ENCODE measurements at places on chromosomes 12 and 14.

- DNase-seq = no peak
Observed at GRCh38 chr12:92543359-92543758, 159.4 kb upstream of the PLEKHG7 start.

DNA sequence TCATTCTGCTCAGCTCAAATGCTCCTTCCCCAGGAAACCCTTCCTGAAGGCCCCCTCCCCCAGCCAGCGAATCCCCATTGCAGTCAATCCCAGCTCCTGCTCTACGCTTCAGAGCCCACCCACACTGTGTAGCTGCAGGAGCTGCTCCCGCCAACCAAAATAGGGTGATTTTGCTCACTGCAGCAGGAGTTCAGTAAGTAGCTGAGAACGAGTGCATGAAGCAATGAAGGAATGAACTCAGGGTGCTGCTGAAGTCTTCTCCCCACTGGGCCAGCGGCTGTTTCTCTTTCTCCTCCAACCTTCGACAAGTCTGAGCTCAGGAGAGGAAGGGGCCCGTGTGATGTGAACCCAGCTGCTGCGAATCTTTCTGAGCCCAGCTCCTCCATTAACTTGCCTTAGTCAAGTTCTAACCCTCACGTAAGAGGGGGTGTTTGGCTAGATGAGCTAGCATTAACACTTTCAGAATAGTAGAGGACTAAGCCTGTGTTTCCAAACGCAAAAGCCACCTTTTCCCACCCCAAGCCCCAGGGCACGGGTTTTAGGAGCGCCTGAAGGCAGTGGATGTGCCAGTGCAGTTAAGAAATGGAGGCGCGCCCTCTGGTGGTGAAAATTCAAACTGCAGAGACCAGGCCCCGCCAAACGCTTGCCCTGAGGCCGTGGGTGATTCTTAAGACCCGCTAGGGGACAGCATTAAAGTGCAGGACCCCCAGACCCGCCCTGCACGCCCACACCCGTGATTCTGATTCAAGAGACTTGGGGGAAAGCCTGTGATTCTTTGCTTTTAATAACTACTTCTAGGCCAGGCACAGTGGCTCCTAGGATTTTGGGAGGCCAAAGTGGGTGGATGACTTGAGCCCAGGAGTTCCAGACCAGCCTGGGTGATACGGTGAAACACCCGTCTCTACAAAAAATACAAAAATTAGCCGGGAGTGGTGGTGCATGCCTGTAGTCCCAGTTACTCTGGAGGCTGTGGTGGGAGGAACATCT, 11.9 kb upstream of the SERPINA4 start:
- DNase-seq = no peak

GRCh38 chr12:130068741-130069140, 93.5 kb upstream of the FZD10 start:
- DNase-seq = no peak

GRCh38 chr14:77098529-77099353, 683 bp downstream of the CIPC start:
- no peak for DNase-seq

DNA sequence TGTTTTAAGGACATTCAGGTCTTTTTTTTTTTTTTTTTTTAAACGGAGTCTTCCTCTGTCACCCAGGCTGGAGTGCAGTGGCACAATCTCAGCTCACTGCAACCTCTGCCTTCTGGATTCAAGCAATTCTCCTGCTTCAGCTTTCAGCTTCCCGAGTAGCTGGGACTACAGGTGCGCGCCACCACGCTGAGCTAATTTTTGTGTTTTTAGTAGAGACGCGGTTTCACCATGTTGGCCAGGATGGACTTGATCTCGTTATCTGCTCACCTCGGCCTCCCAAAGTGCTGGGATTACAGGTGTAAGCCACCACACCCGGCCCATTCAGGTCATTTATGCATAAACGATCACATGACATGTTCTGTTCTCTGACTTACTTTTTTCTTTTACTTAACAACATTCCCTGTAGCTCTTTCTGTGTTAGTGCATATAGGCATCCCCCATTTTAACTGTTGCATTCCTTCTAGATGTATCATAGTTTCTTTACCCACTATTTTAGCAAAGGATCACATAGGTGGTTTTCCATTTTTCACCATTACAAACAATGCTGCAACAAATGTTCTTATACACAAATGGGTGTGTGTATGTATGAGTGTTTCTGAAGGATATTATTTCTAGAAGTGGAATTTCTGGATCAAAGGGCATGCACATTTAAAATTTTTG, 74.2 kb downstream of the ARF6 start:
- DNase-seq = no peak

DNA sequence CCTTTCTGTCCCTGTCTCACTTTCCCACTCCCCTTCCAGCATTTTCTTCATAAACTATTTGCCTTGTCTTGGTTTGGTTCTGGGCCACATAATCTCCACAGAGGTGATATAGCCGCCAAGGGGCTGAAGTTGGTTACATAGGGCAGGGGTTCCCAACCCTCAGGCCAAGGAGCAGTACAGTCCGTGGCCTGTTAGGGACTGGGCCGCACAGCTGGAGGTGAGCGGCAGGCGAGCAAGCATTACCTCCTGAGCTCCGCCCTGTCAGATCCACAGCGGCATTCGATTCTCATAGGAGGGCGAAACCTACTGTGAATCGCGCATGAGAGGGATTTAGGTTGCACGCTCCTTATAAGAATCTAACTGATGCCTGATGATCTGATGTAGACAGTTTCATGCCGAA, 80.6 kb upstream of the HIF1A start:
- no peak for DNase-seq

DNA sequence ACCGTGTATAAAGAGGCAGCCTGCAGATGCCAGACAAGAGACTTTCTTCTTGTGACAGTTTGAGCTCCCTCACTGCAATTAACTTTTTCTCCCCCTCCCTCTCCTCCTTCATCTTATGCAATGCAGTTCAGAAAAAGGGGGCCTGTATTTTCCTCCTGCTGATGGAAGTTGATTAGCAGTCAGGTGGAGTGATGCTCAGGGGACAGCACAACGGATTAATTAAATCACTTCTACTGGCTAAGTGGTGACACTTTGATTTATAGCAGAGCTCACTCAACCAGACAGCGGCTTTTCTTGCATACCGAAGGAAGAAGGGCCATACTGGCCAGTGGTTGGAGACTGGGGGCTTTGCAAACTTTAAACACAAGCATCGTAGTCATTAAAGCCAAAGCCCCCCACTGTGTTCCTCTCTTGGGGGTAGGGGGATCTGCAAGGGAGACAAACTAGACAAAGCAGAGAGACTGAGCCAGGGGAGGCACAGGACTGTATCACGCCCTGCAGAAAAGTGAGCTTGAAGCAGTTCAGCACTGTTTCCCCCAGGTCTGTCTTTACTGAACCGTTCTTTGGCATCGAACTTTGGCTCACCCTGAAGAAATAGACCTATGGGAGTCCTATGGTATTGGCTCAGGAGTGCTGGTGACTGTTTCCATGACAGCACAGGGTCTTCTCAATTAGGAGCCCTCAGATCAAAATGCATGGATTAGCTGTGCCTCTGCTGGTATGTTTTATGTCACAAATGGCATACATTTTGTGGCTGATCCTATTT, 47.7 kb downstream of the SPRING1 start:
- no peak for DNase-seq

- no peak for DNase-seq
Observed at GRCh38 chr12:22115711-22116110, 69.7 kb downstream of the CMAS start.

DNA sequence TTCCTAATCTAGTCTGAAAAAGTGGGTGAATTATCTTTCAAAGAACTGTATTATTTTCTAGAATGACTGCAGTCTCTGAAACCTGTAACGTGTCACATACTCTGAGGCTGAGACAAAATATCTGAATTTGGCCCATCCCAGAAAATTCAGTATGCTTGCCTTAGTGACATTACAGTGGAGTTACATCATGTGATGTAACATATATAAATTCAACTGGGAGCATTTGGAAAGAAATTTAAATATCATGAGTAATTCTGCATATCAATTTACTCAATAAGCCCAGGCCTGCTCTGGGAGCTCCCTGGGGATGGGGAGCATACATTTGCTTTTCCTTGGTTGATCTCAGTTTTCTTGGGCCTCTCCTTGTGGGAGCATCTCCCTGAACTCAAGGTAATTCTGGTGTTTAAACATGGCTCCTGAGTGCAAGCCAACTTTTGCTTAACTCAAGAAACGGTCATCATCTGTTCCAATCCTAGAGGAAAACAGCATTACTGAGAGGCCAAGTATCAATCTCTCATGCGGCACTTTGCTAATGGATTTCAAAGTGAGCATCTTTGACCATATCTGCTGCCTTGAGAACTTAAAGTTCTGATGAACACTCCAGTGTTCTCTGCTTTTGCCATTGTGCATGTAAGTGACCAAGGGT, 54.4 kb downstream of the AKAP6 start:
- DNase-seq = no peak

- DNase-seq = no peak
Observed at GRCh38 chr12:65612440-65612839, 211.8 kb upstream of the HMGA2 start.

DNA sequence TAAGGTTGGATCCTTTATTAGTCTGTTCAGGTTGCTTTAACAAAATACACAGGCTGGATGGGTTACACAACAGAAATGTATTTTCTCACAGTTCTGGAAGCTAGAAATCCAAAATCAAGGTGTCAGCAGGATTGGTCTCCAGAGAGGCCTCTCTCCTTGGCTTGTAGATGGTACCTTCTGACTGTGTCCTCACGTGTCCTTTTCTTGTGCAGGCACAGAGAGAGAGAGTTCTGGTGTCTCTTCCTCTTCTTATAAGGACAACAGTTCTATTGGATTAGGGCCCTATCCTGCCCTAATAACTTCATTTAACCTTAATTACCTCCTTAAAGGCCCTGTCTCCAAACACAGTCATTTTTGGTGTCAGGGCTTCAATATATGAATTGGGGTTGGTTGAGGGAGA, 4.6 kb upstream of the ANKRD33 start:
- no peak for DNase-seq

GRCh38 chr12:105843986-105844760, 294.6 kb downstream of the NUAK1 start:
- no peak for DNase-seq

Data from retinal pigment epithelial cell (primary cell).